IMR-90 (cell line): ENCODE measurements at places on chromosomes 2 and 18. TPM values are rescaled to one million over a fixed set of nuclear protein-coding genes. Genes with fewer than 3 reads are reported as not detected.

RAB6C gene
- total RNA-seq: under 0.01 TPM in 1 of 2 replicates, not detected in the other

SERTAD2 gene
- total RNA-seq: 5.0 and 6.7 TPM in 2 replicates

PROKR1 gene
- total RNA-seq: not detected in 2 replicates

MDH1B gene
- total RNA-seq: 0.54 and 0.56 TPM in 2 replicates

STAMBP gene
- 33.9 and 38.7 TPM in 2 replicates for total RNA-seq

RTP5 gene
- total RNA-seq: not detected in 2 replicates
